Right renal cortex interstitium (tissue), 3 donors: ENCODE measurements at places on chromosomes 7 and 10.

DNA sequence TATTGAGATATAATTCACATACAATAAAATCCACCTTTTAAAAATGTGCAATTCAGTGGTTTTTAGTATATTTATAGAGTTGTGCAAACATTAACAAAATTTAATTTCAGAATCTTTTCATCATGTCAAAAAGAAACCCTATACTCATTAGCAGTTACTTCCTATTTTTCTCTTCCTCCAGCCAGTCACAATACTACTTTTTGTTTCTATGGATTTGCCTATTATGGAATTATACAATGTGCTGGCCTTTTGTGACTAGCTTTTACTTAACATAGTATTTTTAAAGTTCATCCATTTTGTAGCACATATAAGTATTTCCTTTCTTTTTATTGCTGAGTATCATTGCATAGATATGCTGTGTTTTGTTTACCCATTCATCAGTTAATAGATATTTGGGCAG, 199.9 kb upstream of the IMMP2L start:
- no peak for DNase-seq

DNA sequence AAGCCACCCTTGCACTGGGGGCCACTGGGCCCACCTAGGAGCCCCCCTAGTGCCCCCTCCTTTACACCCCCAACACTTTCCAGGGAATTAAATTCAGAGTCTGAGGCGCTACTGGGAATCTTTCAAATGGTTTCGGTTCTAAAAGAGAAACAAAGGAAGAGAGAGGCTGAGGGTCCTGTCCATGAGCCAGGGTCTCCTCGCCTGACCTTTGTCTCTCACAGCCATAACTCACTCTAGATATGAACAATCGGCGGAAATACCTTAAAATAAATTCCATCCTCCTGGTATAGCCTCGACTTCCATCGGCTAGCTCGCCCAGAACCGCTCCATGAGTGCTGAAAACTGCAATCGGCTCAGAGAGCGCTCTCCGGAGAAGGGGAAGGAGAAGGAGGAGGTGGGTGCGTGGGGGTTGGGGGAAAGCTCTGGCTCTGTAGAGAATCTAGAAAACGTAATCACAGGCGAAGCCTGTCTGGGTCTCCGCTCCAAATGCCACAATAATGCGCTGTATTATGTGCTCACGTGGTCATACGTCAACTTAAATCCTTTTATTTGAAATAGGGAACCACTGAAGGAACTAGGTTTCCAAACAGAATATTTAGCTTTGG, 12.6 kb downstream of the HOXA4 start:
- DNase-seq: no peak

- no peak for DNase-seq
Measured at GRCh38 chr7:13933091-13933490, 56.4 kb downstream of the ETV1 start.

GRCh38 chr10:70368774-70369482, 13.5 kb downstream of the LRRC20 start:
- DNase-seq: no peak

DNA sequence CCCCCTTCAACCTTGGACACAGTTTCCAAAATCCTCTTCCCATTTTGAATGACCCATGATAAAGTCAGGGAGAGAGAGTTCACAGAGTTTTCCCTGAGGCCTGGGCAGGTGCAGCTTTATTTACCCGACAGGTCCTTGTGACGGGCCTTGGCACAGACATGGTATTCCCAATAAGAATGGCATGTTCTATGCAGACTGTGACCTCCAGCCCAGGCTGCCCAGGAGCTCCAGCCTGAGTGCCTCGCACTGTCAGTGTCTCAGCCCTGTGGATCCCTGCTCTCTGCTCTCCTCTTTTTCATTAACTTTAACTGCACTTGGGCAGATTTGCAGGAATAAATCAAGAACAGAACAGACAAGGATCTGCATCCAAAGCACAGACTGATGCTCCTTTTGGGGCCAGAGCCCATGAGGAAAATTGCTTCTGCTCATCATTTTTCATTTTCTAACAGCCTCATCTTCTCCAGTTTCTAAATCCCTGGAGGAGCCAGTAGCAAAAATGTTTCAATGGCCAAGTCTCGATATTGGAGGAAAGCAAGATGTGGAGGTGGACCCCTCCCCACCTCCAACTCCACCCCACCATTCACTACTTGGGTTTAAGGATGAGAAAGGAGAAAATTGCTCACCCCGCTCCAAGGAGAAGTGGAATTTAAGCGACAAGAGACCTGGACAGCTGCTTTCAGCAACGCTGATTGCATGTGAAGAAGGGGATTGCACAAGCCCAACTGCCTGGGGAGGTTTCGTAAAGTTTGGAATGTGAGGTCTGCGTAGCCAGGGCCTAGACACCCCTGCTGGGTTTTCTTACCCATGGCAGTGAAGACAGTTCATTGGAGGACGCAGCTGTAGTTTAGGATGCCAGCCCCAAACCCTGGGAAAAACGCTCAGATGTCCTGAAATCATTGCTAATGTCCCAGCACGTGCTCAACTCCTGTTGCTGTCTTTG, 225.9 kb downstream of the WDR11 start:
- no peak for DNase-seq

- DNase-seq: no peak
Measured at GRCh38 chr7:33909755-33910154, 4.4 kb downstream of the BMPER start.

GRCh38 chr10:3067118-3067858, at the start of gene PFKP:
Gene PFKP, plus strand, starts transcription at chr10:3067548. Its CDS starts 48 bp downstream, at chr10:3067596.
- no peak for DNase-seq

- DNase-seq: no peak
Measured at GRCh38 chr7:149884541-149884940, 10.8 kb downstream of the ATP6V0E2 start.

DNA sequence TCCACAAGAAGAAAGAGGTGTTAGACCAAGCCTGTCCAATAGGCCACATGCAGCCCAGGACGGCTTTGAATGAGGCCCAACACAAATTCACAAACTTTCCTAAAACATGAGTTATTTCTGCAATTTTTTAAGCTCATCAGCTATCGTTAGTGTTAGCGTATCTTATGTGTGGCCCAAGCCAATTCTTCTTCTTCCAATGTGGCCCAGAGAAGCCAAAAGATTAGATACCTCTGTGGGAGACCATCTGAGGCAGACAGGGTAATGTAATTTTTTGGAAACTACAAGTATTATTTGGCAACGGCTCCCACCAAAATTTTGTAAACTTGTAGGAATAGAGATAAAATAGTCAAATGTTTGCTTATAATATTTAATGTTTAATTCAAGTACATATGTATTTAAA, 153.8 kb downstream of the SRPK2 start:
- no peak for DNase-seq

DNA sequence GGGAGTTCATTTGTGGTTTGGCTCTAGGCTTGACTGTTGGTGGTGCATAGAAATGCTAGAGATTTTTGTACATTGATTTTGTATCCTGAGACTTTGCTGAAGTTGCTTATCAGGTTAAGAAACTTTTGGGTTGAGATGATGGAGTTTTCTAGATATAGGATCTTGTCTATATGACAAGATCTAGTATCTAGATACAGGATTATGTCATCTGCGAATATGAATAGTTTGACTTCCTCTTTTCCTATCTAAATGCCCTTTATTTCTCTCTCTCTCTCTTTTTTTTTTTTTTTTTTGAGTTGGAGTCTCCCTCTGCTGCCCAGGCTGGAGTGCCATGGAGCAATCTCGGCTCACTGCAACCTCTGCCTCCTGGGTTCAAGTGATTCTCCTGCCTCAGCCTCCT, 62.9 kb downstream of the MGAM2 start:
- no peak for DNase-seq

GRCh38 chr7:20737840-20738448, 48.7 kb downstream of the SP8 start:
- DNase-seq: no peak
